Activated T-helper 1 cell treated with anti-CD3 and anti-CD28 coated beads, Interleukin-2, amount 50 U/mL, for 16 hours (primary cell): ENCODE measurements at places on chromosomes 7 and 10.

- no peak for DNase-seq
Measured at GRCh38 chr7:133754708-133755107, 372.4 kb upstream of the LRGUK start.

GRCh38 chr10:92757711-92758104 is 68.0 kb downstream of the HHEX start:
- no peak for DNase-seq

- DNase-seq = no peak
Measured at GRCh38 chr10:67612577-67613537, 83.1 kb downstream of the CTNNA3 start.

DNA sequence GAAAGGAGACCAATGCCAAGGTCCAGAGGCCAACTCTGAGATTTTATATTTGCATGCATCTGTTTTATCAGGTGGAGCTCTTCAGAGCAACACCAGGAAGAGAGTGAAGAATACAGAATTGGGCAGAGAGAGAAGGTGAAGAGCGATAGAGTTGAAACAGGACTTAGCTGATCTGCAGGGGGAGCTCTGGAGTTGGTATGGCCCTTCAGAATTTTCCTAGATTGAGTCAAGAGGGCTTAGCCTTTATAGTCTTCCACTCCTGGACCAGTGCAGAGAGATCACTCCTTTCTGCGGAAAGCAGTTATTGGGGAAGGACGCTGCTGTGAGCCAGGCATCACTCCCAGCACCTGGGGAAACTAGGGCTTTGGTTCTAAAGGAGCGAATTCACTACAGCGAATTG is 105.0 kb upstream of the DGKB start:
- DNase-seq = no peak

- no peak for DNase-seq
Measured at GRCh38 chr10:127720903-127721302, 16.1 kb upstream of the FOXI2 start.

DNA sequence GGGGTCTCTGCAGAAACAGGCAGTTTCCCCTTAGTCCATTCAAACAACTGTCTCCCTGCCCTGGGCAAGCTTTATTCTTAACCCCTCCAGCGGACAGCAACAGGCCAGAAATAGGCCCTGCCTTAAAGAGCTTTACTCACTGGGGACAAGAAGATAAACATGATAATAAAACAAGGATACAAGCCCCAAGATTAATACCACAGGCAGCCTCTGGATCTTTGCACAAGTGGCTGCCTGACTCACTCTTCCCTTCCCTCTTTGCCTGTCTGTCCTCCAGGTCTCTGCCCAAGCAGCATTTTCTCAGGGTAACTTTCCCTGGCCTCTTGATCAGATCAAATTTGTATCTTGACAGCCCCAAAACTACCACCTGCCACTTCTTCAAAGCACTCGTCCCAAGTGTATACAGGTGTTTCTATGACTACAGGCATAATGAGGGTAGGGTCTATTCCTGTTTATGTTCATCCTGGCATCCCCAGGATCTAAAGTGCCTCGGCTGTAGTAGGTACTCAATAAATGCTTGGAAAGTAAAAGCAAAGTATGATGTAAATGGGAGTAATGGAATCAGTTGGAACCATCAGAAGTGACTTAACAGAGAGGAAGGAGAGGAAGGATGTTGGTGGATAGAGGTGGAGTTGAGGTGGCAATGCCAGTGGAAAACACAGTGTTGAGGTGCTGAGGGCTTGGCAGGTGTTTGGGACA is 7.0 kb upstream of the CAMK2G start:
- DNase-seq = no peak

DNA sequence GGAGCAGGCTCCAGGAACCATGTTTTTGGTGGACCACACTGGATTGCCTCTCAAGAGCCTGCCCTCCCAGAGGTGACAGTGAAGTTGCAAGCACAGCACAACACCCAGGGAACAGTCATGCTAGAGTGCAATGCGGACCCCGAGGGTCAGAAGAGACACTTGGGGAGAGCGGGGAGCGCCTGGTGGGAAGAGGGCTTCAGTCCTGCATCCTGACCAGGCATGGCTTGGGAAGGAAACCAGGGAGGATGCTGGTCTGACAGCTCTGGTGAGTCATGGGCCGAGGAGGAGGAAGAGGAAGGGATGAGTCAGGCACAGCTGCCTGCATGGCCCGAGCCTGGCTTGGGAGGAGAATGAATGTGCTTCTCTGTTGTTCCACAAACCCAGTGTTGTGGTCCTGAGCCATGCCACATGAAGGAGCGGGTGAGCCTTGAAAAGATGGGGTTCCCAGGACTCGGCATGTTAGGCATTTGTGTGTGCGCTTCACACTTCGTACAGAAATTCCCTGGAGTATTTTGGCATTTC is 29.5 kb upstream of the ANKRD2 start:
- DNase-seq = peak; percentile 13
